SW480 (cell line): ENCODE measurements at places on chromosomes 6 and 20.

- no peak for DNase-seq
Observed at GRCh38 chr6:105601541-105602236, 198.8 kb upstream of the PREP start.

DNA sequence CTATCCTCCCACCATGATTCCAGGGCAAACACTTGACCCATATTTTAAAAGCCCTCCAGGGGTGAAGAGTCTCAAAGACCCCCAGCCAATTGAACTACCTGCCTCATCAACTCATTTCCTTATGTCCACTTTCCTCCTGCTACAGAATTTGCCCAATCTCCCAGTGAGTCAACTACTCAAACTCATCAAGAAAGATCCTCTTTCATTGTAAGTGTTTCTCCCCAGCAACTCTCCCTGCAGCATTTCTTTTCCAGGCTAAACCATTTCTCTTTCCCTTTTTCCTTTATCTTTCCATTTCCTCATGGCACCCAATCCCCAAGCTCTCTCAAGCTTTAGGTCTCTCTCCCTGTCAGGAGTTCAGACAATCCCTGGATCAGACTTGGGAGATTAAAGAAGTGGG is 1.5 kb downstream of the DLK2 start:
- DNase-seq: no peak

DNA sequence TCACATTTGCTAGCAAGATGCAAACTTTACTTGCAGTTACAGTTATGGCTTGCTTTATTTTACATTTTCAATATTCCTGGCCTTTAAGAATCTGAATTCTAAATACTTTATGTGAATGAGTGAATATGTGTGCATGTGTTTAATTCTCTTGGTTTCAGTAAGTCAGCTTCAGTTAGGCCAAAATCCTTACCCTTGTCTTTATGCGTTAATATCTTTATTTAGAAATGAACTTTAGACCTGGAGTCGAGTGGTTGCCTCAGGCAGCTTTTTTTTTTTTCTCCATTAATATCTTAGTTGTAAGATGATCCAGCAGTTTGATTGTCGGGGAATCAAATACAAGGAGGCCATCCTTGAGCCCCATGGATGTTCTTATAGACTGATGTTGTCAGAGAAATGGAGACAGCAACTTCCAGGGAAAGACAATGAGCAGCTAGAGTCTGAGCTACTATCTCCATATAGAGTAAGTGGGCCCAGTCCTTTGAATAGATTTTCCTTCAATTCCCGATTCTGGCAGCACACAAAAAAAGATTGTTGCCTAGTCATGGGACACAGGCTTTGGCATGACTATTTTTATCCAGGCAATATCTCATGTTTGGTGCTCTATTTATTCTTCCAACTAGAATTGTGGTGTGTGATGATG is 398.0 kb downstream of the DHX35 start:
- no peak for DNase-seq

- DNase-seq: no peak
Observed at GRCh38 chr20:24693466-24694156, 224.2 kb downstream of the SYNDIG1 start.

GRCh38 chr20:17799575-17800227 is 99.9 kb downstream of the BANF2 start:
- no peak for DNase-seq

DNA sequence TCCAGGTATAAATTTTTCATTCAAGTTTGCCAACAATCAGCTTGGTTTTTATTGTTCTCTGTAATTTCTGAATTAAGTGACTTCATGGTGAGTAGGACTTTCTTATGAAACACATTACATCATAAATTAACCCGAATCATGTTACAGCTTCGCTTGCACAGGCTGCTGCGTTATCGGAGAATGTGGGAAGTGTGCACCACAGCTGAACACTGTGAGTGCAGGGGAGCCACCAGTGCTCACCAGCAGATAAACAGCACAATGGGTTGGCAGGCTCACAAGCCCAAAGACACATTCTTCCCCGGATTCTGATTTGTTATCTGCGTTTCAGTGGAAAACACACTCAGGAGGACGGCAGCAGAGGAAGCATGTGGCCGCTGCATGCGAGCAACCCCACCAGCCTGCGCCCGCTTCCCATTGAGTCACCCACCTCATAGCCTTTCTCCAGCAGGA is 121.1 kb downstream of the GMDS start:
- DNase-seq: no peak

- no peak for DNase-seq
Observed at GRCh38 chr6:51892750-51893149, 194.7 kb downstream of the PKHD1 start.

DNA sequence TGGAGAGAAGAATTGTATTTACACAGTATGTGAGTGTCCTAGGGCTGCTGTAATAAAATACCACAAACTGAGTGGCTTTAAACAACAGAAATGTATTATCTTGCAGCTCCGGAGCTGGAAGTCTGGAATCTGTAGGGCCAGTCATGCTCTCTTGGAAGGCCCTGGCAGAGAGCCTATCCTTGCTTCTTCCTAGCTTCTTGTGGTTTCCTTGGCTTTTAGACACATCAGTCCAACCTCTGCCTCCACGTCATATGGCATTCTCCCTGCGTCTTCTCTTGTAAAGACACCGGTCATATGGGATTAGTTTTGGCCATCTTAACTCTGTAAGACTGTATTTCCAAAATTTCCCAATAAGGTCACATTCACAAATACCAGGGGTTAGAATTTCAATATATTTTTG is 10.8 kb downstream of the FNDC1 start:
- no peak for DNase-seq

DNA sequence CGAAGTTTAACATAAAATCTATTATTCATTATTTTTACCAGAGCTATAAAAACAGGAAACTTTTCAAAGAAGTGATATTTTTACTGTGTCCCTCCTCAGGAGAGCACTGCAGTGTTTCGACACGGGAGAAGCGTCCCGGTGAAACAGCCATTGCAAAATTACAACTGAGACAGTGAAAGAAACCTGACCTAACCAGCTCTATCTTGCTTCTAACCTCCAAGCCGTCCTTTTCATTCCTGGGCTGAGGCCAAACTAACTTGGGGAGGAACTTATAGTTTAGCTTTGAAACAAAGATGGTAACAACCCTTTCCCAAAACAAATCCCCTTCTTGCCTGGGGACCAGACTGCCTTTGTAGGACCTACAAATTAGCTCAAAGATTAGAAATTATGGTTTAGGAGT is 79.2 kb downstream of the WDR27 start:
- DNase-seq: no peak

GRCh38 chr20:59866338-59866737 is 67.1 kb downstream of the SYCP2 start:
- DNase-seq: no peak

DNA sequence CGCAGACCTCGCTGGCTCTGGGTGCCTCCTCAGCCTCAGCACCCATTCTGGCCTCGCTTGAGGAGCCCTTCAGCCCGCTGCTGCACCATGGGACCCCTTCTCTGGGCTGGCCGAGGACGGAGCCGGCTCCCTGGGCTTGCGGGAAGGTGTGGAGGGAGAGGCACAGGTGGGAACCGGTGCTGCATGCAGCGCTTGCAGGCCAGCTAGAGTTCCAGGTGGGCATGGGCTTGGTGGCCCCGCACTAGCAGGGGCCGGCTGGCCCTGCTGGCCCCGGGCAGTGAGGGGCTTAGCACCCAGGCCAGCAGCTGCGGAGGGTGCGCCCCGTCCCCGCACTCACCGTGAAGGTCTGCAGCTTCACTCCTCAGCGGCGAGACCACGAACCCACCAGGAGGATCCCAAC is 30.4 kb downstream of the DEFB114 start:
- no peak for DNase-seq
